ENCODE measurements at places on chromosomes 3 and 15. TPM values are rescaled to one million over a fixed set of nuclear protein-coding genes. Genes with fewer than 3 reads are reported as not detected.

The PLCL2 gene
- 23.9 TPM for total RNA-seq

The FAM3D gene
- total RNA-seq = not detected

The TICRR gene
- total RNA-seq = not detected

The CMTM7 gene
- total RNA-seq = 3.3 TPM

The ACP3 gene
- total RNA-seq = not detected

The RTP4 gene
- total RNA-seq = 0.16 TPM

The DISP2 gene
- 0.12 TPM for total RNA-seq

The FXR1 gene
- total RNA-seq = 571 TPM

GRCh38 chr15:72952151-72952550, 100.1 kb upstream of the NEO1 start:
- DNase-seq = no peak

- no peak for DNase-seq
Measured at GRCh38 chr15:68630836-68631235, 52.0 kb downstream of the CORO2B start.

- no peak for DNase-seq
Measured at GRCh38 chr3:101104321-101104720, 111.1 kb upstream of the ABI3BP start.

- DNase-seq = no peak
Measured at GRCh38 chr15:58666957-58667356, 82.5 kb downstream of the ADAM10 start.

GRCh38 chr3:179651687-179652446, 973 bp upstream of the USP13 start:
- DNase-seq = no peak

- no peak for DNase-seq
Measured at GRCh38 chr3:60070366-60070765, 1020.5 kb upstream of the CFAP20DC start.

DNA sequence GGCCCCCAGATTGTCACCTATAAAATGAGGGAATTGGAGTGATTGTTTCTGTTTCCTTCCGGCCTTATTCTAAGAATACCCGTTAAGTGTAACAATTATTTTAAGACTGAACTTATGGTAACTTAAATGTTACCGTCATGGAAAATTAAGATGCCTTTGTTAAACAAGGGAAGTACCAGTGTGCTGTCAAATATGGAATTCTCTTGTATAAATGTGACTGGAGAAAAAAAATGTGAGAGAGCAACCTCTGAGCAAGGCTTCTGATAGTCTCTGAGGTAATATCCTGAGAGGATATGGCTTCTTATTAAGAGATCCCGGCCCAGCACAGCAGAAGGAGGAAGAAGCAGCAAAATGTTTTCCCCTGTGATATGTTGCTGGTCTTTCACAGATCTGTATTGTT, 480.7 kb upstream of the ADAMTS9 start:
- no peak for DNase-seq

- DNase-seq = peak; percentile 16
Measured at GRCh38 chr3:107794664-107795443, 272.1 kb downstream of the BBX start.

DNA sequence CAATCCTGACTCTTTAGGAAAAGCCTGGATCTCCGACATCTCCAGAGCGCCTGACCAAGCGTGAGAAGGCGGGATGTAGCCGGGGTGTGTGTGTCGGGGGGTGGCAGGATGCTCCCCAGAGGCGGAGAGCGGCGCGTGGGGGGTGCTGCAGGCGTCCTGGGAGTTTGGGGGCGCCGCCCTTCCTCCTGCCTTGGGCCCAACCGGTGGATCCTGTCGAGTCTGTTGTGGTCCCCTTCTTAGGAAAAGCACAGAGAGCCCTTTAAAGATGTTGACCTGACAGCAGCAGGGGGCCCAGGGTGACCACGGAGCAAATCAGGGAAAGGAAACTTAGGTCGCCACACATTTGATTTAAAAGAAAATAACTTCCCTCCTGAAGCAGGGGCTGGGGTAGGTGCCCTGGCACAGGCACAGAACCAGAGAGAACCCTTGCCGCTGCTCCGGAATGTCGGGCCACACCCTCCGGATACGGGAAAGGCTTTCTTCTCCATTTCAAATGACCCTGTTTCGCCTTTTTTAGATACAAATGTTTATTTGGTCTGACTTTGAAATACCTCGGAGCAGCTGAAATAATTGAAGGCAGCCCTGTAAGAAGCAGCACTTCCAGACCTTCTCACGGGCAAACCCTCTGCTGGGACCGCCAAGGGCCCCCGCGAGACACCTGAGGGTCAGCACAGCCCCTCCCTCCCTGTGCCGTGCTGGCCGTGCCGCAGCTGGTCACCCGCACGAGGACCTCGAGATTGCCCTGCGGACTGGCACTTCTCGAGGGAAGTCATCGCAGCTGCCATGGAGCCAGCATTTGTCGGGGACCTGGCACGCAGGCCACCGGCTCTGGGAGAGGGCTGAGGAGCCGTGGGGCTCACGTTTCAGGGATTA, 102.9 kb upstream of the KLF13 start:
- peak; percentile 30 for DNase-seq

DNA sequence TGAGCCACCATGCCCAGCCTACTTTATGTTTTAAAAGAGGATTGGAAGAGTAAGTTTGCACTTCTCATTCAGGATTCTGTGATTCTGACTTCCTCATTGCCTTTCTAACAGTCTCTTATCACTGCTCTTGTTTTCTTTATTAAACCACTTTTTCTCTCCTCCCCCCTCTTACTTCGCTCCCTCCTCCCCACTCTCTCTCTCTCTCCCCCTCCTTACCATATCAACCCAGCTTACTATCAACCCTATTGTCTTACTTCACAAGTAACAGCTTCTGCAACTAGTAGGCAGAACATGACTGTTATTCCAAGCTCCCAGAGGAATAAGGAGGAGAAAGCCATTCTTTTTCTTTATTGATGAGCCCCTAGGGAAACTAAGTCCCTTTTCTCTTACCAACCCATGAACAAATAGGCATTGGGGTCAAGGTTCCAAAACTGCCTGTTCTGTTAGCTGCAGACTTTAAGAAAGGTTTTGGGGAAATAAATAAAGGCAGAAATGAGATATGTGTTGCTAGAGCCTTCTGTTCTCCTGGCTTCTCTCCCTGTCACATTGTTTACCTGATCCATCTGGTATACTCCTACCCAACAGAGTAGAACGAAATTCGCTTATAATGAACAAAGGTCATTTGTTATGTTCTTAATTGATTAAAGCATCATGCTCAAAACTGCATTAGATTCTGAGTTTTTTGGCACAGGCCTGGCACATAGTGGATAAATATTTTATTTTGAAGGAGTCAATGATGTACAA, 56.4 kb upstream of the RASGRP1 start:
- no peak for DNase-seq

DNA sequence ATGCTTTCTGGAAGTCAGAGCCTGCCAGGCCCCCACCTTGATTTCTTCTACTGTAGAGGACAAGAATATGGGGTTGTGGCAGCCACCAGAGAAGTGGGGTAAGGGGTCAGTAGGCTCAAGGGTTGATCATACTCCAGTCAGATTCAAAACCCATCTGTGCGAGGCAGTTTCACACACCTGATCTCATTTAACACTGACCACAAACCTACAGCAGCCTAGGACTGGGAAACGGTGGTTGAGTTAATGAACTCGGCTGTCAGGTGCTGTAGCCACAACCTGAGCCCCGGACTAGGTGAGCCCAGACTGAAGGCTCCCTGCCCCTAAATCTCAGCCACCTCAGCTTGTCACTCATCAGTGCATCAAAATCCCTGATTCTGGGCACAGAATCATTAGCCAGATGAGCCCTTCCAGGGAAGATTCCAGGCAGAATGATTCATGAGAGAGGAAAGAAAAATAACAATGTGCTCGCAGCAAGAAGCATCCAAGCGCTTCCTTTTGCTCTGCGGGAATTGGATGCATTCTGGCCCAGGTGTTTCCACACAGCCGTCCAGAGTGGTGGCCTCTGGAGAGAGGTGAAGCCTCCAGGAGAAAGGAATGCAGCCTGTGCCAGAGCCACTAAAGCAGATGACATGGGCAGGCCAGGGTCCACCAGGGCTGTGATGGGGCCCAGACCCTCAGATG, 102.1 kb downstream of the SRGAP3 start:
- no peak for DNase-seq

DNA sequence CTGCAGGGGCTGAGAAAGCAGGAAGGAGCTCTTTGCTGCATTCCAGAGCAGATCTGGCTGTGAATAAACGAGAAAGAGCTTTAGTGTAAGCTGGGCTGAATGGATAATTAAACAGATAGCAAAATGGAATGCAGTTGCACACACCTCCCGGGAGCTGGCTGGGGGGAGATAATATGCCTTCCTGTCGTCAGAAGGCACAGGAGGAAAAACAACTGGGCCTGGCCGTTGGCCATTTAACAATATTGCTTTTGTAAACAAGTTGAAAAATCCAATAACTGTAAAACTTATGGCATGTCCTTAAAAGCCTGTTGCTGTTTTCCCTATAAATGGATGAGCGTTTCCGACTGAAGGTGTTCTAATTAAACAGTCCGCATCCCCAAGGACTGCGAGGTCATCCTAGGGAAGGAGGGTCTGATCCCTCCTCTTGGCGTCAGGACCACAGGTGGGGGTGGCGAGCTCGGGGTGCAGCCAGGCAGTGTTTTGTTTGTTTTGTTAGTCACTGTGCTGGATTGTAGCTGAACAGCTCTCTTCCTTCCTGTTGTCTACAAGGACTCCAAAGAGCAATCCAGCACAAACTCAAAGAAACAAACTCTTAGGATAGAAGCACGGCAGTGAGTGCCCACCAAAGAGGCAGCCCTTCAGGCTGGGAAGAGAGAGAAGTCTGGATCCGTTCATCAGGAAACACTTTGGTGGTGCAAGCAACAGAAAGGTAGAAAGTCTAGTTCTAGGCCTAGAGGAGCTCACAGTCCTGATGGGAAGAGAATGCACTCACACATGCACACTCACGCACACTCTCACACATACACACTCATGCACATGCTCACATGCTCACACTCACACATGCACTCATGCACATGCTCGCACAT, 133.4 kb upstream of the SMAD3 start:
- DNase-seq = no peak

GRCh38 chr3:30199855-30200254, 406.5 kb upstream of the TGFBR2 start:
- no peak for DNase-seq

DNA sequence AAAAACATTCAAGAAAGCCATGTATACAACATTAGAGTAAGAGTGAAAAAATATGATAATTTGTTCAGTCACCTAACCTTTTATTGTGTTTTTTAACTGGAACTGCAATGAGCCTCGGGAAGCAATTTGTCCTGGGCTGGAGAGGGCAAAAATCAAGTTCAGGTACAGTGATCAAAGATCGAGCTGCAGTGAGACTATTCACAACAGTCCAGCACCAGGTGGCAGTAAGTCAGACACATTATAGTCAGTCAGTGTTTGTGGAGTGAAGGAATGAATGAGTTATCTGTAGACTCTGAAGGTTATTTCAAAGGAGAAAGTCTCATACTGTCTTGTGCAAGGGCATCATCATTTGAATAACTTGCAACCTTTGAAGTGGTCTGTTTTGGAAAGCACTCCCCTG, 116.6 kb downstream of the CHDH start:
- no peak for DNase-seq

GRCh38 chr15:62320259-62320658, 155.2 kb upstream of the C2CD4B start:
- no peak for DNase-seq

Data from gastrocnemius medialis (tissue), 4 donors.